ENCODE measurements at places on chromosomes 6 and 20.

- DNase-seq, result no peak
Measured at GRCh38 chr6:107144014-107144413, 28.7 kb upstream of the BEND3 start.

- no peak for DNase-seq
Measured at GRCh38 chr6:136745300-136745699, 47.0 kb downstream of the MAP3K5 start.

DNA sequence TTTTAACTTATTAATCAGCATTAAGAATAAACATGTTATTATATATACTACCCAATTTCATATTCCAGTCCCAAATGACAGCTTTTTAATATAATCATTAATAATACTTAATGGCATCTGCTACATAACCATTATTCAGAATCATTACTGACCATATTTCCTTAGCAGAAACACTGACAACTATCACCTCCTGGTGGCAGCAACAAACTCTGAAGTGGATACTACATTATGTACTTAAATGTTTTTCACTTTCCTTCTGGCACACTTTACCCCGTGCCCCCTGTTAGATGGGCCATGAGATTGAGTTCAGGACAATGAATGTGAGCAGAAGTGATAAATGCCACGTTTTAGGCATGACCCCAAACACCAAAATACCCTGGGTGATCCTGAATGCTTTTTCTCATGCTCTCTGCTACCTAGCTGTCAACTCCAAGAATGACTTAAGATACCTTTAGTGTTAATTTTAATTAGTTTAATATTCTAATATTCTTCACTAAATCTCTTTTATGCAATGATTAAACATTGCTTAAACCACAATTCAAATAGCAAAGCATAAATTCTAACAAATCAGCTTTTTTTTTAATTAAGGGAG, 77.1 kb downstream of the LMBRD1 start:
- no peak for DNase-seq

DNA sequence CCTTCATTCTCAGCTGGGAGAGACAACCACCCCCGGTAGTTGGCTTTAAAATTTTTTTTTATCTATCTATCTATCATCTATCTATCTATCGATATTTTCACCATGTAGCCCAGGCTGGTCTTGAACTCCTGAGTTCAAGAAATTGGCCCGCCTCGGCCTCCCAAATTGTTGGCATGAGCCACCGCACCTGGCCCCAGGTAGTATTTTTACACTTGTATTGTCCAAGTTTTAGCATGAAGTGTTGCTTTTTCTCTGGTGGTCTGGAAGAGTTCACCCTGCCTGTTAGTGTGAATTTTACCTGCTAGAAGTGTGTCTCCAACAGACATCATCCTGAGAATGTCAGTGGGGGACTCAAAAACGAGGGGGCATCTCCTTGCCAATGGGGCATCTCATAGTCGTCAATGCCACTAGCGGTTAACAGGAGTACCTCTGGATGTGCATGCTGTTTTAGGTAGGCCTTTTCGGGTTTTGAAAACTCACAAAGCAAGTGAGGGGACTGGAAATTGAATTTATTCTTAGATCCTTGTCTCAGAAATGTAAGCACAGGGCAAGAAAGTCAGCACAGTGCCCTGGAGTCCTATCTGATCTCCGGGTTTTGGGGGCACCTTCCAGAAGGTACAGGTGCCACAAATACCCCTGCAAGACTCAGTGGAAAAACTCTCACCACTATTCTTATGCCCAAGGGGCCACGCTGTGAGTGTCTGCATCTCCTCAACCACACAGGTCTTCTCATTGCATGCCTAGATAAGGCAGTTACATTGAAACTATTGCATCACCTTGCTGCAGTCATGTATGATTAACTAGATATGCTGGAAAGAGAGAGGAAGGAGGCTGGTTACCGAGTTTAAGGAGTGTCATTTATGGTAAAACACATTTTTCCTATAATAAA, 37.1 kb downstream of the TNFAIP3 start:
- no peak for DNase-seq

GRCh38 chr6:1125297-1125696, 186.6 kb upstream of the FOXQ1 start:
- no peak for DNase-seq

DNA sequence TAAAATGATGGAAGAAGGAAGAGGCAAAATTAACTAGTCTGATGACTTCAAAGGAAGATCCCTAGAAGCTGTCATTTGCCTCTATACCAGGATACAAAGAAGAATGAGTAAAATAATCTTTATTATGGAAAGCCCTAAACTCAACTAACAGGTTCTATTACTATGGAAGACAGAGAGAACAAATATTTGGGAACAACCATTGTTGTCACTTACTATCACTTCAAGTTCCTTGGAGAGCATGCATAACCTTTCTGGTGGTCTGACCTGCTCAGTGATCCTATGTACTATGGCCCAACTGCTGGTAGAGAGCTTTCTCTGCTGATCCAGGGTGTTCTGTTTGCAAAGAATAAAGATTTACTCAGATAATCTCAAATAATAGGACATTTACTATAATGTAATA, 62.8 kb upstream of the TASP1 start:
- DNase-seq, result no peak

DNA sequence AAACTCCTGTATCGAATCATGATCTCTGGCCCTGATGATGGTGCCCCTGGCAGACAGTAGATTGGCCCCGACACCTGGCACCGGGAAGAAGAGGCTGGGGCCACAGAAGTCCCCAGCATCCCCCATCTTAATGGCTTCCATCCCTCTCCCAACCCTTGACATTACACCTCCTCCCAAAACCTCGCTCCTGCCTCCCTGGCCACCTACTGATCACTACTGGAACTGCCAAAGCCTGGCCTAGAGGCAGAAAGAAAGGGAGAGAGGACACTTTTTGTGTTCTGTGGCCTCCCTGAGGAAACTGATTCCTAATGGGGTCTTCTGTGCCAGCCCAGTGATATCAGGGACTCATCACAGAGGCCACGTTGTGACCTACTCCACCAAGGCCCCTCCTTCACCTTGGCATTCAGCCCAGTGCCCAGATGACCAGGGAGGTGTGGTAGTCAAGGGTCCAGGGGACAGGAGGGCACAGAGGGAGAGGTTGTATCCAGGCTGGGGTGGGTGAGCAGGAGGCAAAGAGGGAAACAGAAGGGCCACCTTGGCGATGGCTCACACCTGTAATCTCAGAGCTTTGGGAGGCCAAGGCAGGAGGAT, 6.1 kb downstream of the C20orf173 start:
- no peak for DNase-seq

- no peak for DNase-seq
Measured at GRCh38 chr20:21397341-21398108, at the start of gene NKX2-4. Gene NKX2-4 (minus strand): TSS chr20:21397526. CDS start chr20:21397399, 127 bp downstream.

GRCh38 chr20:13205425-13205824, 15.6 kb upstream of the ISM1 start:
- DNase-seq, result no peak

DNA sequence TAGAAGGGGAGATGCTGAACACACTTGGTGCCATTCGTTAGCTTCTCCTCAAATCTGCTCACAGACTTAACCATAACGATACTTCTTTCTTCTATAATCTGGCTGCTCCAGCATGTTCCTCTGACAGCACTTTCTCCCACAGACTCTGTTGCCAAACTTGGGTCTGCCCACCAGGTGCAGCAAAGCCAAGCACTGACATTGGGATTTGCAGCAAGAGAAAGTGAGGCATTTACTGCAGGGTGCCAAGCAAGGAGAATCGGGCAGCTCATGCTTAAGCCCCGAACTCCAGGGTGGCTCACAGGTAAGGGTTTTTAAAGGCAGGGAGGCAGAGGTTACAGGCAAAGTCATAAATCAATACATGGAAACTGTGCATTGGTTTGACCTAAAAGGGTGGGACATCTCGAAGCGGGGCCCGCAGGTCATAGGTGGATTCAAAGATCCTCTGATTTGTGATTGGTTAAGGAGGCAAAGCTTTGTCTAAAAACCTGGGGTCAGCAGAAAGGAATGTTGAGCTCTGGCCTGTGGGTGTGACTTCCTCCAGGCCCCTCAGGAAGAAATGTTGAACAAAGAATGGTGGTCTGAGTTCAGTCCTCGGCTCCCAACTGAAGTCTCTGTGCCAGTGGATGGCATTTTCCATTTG, 25.1 kb upstream of the PNPLA1 start:
- DNase-seq, result no peak

DNA sequence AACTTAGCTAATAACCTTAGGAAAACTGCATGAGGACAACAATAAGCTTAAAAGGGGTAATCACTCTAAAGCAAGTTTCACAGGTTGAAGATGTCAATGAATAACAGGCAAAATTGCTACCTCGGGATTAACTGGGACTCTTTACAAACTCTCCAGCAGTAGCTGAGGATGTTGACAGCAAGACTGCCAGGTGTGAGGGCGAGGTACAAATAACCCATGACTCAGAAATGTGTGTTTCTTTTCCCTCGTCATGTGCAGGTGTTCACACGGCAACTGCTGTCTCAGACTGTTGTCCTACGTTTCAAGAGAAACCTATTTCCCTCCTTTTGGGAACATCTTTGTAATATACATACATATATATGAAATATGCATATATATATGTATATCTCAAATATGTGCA, 15.9 kb downstream of the BCAS1 start:
- no peak for DNase-seq

GRCh38 chr6:33677143-33677660, 34.3 kb downstream of the UQCC2 start:
- no peak for DNase-seq

- no peak for DNase-seq
Measured at GRCh38 chr6:89932245-89932802, 38.1 kb downstream of the GJA10 start.

- DNase-seq, result no peak
Measured at GRCh38 chr6:155117256-155117655, 122.1 kb downstream of the TIAM2 start.

GRCh38 chr6:87731080-87731479, 29.0 kb upstream of the AKIRIN2 start:
- DNase-seq, result no peak

- no peak for DNase-seq
Measured at GRCh38 chr6:30821862-30822784, 62.2 kb upstream of the DDR1 start.

DNA sequence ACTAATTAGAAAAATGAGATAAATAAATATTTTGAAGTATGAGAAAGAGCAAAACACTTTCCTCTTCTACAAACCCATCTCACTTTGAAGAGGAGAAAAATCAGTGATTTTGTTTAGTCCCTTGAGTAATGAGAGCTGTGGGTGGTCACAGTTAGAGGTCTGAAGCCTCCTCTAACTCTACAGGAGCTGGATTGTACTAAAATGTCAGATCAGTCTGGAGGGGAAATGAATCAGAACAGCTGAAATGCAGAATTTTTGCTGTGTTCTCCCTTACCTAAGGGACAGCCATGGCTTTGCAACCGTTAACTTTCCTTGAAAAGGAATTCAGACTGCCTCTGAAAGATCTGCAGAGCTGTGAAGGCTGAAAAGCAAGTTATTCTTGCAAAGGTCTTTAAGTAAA, 11.4 kb upstream of the RFPL4B start:
- no peak for DNase-seq

DNA sequence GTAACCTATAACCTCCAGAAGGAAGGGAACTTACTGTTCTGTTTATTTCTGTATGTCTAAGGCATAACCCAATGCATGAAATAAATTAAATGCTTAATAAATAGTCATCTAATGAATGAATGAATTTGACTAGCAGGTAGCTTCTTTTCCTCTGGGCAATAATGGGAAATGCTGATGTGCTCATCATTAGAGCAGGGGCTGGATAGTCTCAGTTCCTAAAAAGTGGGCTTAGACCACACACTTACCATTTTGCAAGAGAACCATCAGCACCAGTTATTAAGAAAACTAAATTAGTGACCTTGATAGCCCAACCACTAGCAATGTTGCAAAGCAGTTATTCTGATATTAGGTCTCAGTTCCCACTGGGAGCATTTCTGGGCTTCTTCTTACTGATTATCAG, 449.7 kb downstream of the CDC5L start:
- no peak for DNase-seq

- no peak for DNase-seq
Measured at GRCh38 chr20:51067792-51068191, 44.9 kb upstream of the KCNG1 start.

DNA sequence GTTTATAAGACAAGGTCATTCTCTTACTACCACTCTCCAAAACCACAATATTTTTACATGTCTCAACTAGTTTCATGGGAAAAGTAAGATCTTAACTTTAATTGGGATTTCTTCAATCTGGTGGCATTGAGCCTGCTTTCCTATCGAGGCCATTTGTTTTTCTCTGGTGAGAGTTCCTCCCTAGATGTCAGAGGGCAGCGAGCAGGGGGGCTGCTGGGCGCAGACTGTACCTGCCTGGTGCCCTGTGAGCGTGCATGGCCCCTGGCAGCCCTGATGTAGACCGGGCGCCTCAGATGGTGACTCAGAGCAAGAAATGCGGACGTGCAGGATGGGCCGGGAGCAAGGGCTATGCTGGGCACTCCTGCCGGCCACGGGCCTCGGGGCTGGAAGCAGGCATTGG, 27.2 kb downstream of the ERMARD start:
- DNase-seq, result no peak

DNA sequence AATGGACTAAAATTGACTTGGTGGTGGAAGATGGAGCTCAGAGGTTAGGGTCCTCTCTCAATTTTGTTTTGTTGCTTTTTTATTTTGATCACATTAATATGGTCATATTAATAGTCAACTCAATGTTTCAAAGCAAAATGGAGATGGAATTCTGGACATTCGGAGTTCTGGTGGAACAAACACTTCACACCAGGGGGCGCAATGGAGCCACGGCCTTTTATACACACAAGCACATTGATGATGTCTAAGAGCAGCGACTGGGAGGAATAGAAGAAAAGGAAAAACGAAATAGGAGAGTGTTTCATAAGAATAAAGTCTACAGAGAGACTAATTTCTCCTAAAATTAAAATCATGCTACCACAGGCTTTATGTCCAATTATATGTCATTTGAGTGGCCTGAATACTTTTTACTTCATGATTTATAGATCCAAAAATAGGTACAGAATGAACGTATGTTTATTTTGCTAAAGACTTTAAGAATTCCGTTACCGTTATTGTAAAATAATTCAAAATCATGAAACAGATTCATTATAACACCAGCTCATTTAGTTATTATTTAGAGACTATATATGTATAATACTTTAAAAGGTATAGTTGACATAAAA, 197.6 kb upstream of the SASH1 start:
- DNase-seq, result peak; percentile 40

DNA sequence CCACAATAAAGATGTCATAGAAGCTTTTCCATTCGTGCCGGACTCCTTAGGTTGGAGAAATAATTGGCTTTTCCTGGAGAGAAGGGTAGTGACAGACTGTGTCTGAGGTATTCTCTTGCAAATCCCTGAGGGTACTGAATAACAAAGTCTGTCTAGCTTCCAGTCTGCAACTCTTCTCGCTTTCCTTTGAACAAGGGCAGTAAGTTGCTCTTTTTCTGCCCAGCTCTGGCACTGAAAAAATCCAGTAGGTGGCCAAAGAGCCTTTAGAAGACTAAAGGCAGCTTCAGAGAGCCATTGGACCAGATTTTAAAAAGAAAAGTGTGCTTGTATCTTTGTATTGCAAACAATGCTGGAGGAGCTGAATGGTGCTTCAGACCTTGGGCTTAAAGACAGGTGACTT, 20.7 kb upstream of the RREB1 start:
- no peak for DNase-seq

- no peak for DNase-seq
Measured at GRCh38 chr6:34970488-34970887, 81.4 kb downstream of the ANKS1A start.

GRCh38 chr20:21515300-21516179, 1.7 kb upstream of the NKX2-2 start:
- no peak for DNase-seq

- DNase-seq, result no peak
Measured at GRCh38 chr20:38892091-38892981, 33.9 kb upstream of the FAM83D start.
